ENCODE measurements at places on chromosomes 3 and 15.

- no peak for DNase-seq
Observed at GRCh38 chr3:35137612-35138011, 501.7 kb upstream of the ARPP21 start.

GRCh38 chr3:37189109-37189508 lies 14.7 kb upstream of the LRRFIP2 start:
- no peak for DNase-seq

- no peak for DNase-seq
Observed at GRCh38 chr3:11726146-11726545, 82.4 kb upstream of the VGLL4 start.

GRCh38 chr15:83443076-83443847 lies 3.9 kb upstream of the SH3GL3 start:
- no peak for DNase-seq

DNA sequence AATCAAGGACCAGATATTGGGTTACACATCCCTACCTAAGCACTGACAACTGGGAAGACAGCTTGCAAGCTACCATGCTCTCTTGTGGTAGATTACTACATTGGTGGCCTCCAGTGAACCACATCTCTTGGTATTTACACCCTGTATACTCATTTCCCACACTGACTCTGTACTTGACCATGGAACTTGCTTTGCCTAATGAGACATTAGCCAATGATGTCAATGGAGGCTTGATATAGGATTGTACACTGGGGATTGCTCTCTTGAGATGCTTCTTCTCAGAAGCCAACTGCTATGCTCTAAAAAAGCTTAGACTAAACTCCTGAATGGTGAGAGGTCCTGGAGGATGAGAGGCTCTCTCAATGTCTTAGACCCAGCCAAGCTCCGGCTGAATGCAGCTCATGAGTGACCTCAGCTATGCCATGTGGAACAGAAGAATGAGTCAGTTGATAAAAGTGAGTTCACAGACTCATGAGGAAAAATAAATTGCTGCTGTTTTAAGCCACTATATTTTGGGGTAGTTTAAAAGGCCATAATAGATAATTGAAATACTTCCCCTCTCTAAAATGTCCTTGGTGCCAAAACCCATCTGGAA lies 61.5 kb upstream of the GALNT15 start:
- no peak for DNase-seq

GRCh38 chr3:52153389-52154096 lies 680 bp downstream of the POC1A start:
- no peak for DNase-seq

- no peak for DNase-seq
Observed at GRCh38 chr3:36957063-36957462, 12.2 kb upstream of the TRANK1 start.

DNA sequence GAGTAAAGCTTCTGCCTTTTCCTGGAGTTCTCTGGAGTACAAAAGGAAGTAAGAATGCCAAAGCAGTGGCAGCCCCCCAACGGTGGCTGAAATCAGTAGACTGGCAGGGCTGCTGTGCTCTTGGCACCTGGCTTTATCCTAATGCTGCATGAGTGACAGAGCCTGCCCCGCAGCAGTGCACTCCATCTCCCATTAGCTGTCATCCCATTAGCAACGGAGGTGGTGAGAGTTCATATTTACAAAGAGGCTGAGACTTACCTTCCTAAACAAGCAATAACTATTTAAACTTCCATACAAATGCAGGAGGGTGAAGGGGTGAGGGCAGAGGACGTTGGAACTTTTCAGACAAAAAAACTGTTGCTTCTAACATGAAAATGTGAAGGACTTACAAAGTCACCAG lies 51.9 kb downstream of the SERPINI1 start:
- no peak for DNase-seq

GRCh38 chr3:158522221-158523136 lies 48.5 kb upstream of the MLF1 start:
- DNase-seq: no peak

DNA sequence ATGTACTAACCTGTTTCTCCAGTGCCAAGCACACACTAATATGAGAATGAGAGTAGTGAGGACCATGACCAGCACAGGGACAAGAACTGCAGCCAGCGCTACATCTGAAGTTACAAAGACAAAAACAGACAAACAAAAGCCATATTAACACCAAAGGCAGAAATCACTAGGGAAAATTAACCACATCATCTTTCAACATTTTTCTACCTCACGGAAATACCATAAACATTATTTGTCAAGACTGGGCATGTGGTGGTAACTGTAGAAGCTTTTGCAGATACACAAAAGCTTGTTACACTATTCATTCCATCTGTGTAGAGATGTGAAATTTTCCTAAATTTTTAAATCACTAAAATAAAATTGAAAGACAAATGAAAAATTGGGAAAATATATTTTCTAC lies 44.9 kb downstream of the ST3GAL6 start:
- no peak for DNase-seq

DNA sequence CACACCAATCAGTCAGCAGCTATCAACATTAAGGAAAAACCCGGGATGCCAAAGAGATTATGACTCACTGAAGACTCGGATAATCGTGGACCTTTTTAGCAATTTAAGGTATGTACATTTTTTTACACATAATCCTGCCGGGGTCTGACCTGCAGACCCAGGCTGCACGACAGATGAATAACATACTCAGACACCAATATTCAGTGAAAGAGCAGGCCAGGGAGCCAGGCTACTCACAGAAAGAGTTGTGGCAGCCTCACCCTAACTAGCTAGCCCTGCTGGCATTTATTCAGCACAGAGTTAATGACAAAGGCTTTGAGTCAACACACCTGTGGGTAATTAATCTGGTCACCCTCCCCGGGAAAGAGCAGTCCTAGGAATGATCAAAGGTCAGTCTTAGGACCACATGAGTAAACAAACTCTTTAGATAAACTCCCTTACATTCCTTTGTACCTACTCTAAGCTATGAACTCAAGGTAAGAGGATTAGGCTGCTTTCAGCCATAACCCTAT lies 727.5 kb downstream of the TBL1XR1 start:
- DNase-seq: no peak

DNA sequence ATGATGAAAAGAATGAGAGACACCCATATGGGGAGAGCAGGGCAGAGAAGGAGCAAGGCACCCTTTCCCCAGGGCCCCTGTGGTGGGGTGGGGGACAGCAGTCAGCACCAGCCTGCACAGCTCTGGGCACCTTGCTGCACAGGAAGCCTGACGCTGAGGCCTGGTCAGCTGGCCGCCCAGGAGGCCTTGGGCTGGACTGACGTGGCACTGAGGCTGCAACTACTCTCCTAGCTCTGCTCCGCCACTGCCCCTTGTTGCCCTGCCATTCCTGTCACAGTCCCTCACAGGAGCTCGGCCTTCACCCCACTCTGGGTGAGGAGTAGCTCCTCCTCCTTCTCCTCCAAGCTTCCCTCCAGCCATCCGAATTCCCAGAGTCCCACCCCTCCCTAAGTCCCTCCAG lies 99.7 kb downstream of the CPN2 start:
- no peak for DNase-seq

DNA sequence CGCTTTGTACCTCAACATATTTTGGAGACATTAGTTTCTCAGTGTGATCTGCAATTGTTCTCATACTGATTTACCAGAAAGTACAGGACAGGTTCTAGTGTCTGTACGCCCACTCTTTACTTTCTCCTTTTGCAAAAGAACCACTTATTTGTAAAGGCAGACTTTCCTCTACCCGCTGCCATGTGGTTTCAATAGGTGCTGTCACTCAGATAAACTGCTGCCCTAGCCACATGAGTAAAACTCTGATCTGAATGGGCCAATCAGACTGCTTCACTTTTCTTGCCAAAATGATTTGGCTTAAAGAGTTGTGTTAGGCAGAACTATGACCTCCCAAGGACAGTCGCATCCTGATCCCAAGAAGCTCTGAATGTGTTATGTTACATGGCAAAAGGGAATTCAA lies 984.6 kb upstream of the NR2F2 start:
- no peak for DNase-seq

DNA sequence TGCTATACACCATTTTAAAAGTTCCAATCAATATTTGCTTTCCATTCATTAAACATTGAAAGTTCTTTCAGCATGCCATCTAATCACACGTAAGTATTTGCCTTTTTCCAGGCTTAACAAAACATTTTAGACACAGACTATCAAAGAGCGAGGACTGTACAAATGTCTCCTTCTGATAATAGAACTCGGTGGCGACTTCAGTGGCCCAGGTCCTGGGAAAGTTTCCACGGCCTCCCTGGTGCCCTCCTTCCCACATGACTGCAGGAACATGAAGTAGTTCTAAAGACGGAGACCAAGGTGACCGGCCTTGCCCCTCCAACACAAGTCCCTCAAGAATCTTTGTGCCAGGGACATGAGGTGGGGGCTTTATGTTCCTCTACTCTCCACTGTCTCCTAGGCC lies 174.6 kb upstream of the KBTBD8 start:
- DNase-seq: no peak

- DNase-seq: no peak
Observed at GRCh38 chr3:110542552-110543150, 529.0 kb upstream of the NECTIN3 start.
